Stimulated activated CD4-positive, alpha-beta T cell treated with anti-CD3 and anti-CD28 coated beads, Interleukin-1b, Interleukin-23, amount 100 ng/mL, for 1 hour (primary cell): ENCODE measurements at places on chromosomes 16 and 17.

DNA sequence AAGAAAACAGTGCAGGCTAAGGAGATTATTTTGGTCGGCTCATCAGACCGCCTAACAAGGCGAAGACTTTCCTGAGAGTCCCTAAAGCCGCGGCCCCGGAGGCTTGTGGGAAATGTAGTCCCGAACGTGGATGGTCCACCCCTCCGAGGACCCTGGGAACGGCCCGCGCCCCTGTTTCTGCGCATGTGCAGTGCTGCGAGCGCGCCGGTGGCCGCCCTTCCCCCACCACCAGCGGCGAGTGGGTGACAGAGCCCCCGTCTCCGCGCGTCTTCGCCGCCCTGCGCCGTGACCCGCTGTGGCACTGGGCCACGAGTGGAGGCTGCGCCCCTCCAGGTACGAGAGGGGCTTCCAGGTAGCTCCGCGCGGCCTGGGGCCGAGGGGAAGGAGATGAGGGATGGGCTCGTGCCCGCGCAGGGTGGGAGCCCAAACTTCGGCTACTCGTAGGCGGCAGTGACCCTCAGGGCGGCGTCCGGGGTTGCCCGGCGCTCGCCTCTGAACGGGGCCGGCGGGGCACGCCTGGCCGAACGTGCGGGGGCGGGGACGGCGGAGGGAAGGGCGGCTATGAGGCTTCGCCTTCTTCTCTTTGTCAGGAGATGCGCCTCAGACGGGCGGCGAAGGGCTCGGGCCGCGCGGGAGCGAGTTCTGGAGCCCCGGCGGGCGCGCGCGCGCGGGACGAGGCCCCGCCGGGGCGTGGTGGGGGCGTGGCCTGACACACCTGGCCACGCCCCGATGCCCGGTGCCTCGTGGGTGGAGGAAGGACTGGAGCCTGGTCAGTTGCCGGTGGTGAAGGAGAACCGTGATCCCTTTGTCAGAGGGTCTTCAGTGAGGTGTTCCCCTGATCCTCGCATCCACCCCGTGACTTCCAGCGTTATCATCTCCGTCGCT, at the start of gene ZFP1:
ZFP1 (plus strand) TSS at position 214 of the 885 bp plus-strand sequence. CDS start 4,428 bp downstream, outside the sequence.
- peak; percentile 84 for DNase-seq

DNA sequence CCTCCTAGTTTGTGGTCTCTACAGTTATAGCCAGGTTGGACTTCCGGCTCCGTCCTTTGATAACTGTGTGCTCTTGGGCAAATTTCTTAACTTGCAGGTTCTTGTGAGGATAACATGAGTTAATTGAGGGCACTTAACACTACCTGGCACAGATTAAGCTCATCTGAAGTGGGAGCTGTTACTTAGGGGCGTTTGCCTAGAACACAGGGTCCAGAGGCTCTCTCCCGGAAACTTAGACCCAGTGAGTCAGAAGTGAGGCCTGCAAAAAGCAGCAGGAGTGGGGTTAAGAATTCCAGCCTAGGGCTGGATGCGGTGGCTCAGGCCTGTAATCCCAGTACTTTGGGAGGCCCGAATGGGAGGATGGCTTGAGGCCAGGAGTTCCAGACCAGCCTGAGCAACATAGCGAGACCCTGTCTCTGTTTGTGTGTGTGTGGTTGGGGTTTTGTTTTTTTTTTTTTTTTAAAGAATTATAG, 1.4 kb downstream of the MVP start:
- DNase-seq: no peak

GRCh38 chr16:67548265-67549126, 13.8 kb upstream of the CTCF start:
- no peak for DNase-seq

DNA sequence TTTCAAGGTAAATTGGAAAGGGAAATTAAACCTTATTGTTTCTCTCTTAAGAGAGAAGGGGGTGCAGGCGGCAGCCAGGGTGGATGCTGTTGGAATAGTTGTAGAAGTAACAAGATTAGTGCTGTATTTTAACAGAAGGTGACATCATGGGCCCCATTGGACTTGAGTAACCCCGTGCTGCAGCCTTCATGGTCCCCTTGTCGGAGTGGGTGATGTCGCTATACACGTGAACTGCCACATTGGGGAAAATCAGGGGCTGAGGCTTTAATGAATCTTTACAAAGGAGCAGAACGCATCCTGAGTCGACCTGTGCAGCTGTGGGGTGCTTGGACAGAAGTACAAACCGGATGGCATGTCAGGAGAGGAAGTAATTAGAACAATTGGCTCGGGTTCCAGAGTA, 3.2 kb downstream of the SNX11 start:
- DNase-seq: no peak

- no peak for DNase-seq
These were observed 35.7 kb downstream of the MEOX1 start for GRCh38 chr17:43626023-43626422.

- DNase-seq: no peak
These were observed 1.3 kb downstream of the PRSS53 start for GRCh38 chr16:31087481-31087880.

DNA sequence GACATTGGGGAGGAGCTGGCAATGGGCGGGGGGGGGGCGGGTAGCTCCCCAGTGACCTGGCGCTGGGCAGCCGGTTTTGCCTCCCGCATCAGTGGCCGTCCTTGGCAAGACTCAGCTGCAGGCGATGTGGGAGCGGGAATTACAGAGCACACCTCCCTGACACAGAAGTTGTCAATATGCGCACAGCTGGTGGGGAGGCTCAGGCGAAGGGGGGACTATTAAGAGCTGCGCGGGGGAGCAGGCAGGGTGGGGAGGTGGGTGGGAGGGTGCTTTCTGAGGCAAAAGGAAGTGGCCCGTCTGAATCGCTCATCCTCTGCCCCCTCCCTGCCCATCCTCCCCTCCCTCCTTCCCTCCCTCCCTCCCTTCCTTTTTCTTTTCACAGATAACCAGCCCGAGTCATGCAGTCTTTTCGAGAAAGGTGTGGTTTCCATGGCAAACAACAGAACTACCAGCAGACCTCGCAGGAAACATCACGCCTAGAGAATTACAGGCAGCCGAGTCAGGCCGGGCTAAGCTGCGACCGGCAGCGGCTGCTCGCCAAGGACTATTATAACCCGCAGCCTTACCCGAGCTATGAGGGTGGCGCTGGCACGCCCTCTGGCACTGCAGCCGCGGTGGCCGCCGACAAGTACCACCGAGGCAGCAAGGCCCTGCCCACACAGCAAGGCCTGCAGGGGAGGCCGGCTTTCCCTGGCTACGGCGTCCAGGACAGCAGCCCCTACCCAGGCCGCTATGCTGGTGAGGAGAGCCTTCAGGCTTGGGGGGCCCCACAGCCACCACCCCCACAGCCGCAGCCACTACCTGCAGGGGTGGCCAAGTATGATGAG, 44.0 kb downstream of the SREBF1 start:
- no peak for DNase-seq

GRCh38 chr17:13134076-13134475, 116.2 kb upstream of the ELAC2 start:
- DNase-seq: no peak

DNA sequence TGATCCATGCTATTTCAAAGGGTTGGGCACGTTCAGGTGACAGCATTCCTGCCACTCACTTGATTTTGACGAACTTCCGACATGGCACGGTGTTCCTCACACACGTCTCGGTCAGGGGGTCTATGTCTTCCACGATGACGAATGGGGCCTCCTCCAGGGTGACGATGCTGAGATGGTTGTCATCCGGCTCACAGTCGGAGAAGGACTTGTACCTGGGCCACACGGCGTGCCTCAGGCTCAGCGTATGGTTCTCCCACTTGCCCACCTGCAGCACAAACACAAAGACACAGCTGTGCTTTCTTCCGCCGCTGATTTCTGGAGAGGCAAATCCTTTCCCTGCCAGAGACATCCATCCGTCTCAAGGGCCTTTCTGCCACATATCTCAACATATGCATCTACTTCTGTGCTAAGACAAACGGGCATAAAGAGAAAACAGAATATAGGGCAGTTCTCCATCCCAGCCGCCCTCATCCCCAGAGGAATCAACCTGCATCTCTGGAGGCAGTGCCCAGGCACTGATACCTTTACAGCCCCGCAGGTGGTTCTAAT, 332.5 kb downstream of the GRIN2A start:
- DNase-seq: no peak
